ENCODE measurements at places on chromosomes 7 and 10.

DNA sequence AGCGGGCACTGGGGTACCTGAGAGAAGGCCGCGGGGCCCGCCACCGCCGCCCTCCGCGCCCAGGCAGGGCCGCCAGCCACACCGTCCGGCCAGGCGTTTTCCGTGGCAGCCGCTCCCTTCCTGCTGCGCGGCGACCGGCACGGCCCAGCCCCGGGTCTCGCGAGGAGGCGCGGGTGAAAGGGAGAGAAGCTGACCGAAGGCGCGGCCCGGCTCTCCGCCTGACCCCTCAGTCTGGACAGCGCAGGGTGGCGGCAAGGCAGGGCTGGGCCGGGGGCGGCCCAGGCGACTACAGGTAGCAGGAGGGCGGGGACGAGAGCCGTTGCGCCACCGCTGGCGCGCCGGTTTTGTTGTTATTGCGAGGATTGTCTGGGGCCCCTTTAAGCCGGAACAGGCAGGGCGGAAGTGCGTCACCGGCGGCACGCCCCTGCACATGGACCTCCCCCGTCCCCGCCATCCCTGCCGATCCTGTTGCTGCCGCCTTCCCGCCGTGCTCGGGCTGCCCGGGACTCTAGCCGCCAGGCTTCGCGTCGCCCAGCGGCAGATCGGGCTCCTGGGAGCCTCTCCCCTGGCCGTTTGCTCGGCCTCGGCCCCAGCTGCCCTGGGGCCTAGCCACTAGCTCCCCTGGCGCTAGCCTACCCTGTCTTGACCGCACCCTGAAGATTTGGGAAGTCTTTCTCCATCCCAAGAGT lies at the start of gene HERPUD2:
HERPUD2 (minus strand) TSS at position 352 of the 689 bp plus-strand sequence. CDS start 805 bp downstream, outside the sequence.
- peak; percentile 95 for DNase-seq

GRCh38 chr10:59271160-59271559 lies 91.2 kb downstream of the FAM13C start:
- DNase-seq, result no peak

DNA sequence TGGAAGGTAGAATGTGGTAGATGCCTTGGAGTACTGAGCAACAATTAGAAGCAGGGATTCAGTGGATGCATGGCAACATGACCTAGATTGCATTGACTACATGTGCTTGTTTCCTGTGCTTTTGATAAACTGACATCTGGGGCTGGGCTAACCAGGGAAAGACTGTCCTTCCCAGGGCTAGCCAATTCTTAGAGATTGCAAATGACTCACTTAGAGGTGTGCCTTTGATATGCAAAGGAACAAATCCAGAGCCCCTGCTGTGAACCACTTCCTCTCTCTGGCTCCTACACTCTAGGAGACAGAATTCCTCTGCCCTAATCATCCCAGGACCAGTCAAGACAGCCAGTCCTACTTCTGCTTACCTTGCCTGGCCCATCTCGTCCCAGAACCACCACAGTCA lies 651.5 kb downstream of the LRMDA start:
- DNase-seq, result no peak

GRCh38 chr7:131284702-131285419 lies 42.8 kb upstream of the MKLN1 start:
- no peak for DNase-seq

DNA sequence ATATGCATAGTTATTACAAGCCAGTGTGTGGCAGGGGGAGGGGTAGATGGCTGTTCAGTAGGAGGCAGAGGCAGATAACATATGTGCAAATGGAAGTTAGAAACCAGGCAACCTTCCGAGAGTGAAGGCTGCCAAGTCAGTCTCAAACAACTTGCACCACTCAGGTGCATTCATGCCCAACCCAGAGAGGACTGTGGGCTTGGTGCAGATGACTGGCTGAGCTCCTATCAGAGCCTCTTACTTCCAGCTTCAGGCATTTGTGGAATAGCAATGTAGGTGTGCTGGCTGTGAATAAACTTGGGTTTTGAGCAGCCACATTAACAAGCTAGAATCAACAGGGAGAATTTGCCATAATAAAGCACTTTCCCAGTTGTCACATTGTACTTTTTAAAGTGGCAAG lies 789.8 kb downstream of the PHTF2 start:
- no peak for DNase-seq

- DNase-seq, result no peak
Measured at GRCh38 chr7:73706126-73707044, 13.1 kb downstream of the STX1A start.

- no peak for DNase-seq
Measured at GRCh38 chr10:50794490-50794889, 54.8 kb downstream of the ASAH2B start.

GRCh38 chr7:55516409-55516808 lies 55.9 kb downstream of the VOPP1 start:
- no peak for DNase-seq

- no peak for DNase-seq
Measured at GRCh38 chr7:37113661-37114355, 334.9 kb downstream of the ELMO1 start.

GRCh38 chr7:47586925-47587324 lies 5.0 kb upstream of the TNS3 start:
- DNase-seq, result no peak

DNA sequence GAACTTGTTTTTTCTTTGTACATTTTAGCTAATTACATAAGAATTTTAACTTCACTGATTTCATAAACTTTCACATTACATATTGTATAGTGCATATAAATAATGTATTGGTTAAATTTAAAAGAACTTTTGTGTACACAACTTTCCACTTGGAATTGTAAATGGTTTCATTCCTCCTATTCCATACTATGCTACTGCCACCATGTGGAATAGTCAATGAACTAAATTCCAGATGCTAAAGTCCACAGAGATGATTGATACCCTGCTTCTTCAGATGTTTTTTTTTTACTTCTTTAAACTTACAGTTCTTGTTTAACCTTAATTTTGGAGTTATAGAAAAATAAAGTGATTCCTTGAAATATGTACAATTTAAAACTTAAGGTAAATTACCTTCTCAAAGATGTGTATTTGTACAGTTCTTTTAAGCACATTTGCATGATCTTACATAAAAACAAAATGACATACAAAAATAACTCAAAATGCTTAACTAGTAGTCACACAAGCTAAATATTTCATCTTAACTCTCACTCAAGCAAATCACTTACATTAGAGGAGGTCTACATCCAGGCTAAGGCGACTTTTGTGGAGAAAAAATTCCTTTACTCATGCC lies 247.6 kb upstream of the HGF start:
- DNase-seq, result peak; percentile 10

DNA sequence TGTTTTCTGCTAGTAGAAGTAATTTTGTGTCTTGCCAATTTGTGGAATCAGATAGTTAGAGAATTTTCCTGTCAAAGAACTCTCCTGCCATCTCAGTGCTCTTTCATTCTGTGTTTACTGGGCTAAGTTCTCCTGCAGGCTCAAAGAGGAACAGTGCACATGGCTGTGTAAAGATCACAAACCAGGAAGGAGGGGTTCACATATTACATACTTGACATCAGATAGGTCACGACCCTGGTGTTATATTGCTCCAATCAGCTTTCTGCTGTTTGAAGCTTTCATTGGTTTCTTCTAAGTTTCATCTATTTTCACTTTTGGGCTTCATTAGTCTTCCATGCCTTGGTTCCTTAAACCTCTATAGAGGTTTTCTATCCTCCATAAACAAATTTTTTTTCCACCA lies 13.5 kb upstream of the ELMO1 start:
- DNase-seq, result no peak

GRCh38 chr10:48623009-48623408 lies 18.1 kb upstream of the ARHGAP22 start:
- no peak for DNase-seq

DNA sequence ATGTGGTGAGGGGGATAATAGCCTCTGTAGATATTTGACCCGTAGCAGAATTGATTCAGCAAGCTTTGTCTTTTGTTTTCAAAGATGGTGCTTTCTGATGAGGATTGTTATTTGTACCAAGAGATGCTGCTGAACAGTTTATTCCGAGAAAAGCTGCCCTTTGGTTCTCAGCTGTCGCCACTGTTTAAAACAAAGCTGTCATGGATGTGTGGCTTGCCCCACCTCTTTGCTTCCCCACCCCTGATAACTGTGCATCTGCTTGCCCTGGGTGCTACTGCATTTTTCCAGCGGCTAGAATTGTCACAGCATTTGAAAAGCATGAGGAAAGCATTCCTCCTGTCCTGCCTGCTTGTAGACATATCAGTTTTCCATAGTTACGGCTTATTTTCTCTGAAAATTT lies 226.9 kb upstream of the CSTF2T start:
- DNase-seq, result no peak

DNA sequence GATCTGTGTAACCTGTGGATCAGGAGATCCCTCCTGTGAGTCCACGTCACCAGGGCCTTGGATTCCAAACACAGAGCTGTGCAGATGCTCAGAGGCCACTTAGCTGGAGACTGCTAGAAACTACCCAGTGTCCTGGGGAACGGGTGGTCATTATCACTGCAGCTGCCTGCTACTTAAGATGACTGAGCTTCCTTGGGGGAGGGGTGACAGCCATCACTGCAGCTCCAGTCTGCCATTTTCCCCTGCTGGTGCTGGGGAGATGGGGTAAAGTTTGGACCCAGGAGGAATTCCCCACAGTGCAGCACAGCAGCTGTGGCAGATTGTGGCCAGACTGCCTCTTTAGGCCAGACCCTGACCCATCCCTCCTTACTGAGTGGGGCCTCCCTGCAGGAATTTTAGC lies 78.8 kb upstream of the VOPP1 start:
- no peak for DNase-seq

- DNase-seq, result no peak
Measured at GRCh38 chr10:92384741-92385140, 93.8 kb downstream of the MARCHF5 start.

DNA sequence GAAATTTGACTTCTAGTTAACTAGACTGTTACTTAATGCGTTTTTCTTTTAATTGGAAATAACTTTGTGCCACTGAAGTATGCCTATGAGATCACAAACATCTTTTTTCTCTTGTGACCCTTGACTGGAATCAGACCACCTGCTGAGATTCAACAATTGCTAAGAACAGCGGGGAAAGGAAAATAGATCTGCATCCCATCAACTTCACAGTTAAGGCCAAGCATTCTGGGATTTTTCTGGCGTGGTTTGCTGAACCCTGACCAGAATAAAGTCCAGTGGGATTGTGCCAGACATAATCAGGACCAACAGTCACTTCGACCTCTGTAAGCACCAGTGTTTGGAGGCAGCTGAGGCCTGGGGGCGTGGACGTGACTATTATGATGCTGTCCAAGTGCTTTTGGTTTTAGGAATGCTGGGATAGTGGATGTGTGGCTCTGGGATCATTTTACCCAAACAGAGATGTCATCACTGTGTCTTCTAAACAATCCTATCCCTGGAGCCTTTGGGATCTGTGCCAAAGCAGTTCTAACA lies 373.3 kb upstream of the PRKCQ start:
- no peak for DNase-seq

DNA sequence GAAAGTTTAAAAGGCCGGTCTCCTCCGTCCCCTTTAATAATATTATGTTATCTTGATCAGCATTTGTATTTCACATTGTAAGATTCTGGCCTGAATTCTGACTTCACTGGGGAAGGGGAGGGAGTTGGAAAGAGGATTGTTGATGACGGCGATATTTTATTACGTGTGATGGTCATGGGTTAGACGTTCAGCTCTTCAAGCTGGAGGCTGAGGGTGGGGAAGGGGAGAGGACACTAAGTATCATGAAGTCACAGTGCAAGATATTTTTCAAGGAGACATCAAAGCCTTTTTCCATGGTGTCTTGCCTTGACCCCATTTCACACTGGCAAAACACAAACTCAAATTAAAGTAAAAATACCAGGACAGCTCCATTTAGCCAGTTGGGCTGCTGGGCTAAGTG lies 126.7 kb downstream of the WDR11 start:
- no peak for DNase-seq

All from HuH-7 (cell line).